Activated T-cell treated with anti-CD3 and anti-CD28 coated beads, Interleukin-2, amount 50 U/mL, for 4 hours (primary cell): ENCODE measurements at places on chromosomes 6 and 20.

- DNase-seq: no peak
Measured at GRCh38 chr6:89950879-89951391, 56.7 kb downstream of the GJA10 start.

DNA sequence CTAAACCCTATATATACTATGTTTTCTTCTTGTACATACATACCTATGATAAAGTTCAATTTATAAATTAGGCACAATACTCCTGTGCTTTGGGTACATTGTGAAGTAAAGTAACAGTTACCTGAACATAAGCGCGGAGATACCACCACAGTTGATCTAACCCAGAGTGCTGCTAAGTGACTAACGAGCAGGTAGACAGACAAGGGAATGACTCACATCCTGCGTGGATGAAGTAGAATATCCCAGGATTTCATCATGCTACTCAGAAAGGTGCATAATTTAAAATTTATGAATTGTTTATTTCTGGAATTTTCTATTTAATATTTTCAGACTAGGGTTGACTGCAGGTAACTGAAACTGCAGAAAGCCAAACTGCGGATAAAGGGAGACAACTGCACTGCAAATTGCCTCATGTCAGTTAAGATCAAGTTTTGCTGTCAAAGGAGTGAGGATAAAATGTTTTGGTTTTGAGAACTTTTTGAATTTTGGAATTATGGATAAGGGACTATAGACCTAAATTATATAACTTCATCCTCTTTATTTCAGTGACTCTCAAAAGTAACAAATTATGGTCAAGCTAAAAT lies 14.4 kb downstream of the MKKS start:
- DNase-seq: no peak

GRCh38 chr20:24662322-24662721 lies 192.9 kb downstream of the SYNDIG1 start:
- DNase-seq: no peak

GRCh38 chr6:12097791-12098190 lies 85.7 kb downstream of the HIVEP1 start:
- no peak for DNase-seq

GRCh38 chr20:36010076-36010475 lies 41.7 kb downstream of the CNBD2 start:
- DNase-seq: no peak

GRCh38 chr6:35993150-35993549 lies 31.3 kb downstream of the SLC26A8 start:
- DNase-seq: no peak

DNA sequence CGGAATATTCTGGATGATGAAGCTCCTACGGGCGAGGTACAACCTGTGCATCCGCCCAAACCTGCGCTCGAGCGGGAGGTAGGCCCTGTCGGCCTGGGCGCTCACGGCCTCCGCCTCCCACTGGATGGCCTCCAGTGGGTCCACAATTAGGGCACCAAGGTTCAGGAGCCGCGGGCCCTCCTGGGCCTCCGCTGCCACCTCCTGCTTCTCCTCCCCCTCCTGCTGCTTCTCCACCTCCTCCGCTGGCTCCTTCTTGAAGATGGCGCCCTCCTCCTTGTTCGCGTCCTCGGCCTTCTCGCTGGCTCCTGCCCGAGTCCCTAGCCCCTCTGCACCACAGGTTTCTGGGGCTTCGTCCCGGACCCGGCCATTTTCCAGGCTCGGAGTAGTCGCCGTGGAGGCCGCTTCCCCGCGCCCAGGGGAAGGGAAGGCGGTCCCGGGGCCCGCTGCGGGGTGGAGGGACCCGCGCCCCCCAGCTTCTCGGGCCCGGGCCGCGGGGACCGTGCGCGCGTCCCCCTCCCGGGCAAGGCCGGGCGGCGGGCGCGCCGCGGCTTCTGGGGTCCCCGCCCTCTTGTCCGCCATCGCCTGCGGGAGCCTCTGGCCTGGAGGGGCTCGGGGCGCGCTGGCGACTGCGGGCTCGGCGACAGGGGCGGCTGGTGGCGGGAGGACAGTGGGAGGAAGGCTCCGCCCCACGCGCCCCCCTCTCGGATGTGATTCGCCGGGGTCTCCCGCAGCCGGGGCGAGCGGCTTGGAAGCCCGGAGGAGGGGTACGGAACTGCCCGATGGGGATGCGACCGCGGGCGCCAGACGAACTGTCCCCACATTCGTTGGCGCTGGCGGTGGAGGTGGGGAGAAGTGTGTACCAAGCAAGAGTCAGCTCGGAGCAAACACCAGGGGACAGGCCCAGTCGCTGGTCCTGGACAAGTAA lies 17.6 kb downstream of the PLAGL2 start:
- DNase-seq: peak; percentile 26

GRCh38 chr6:157770946-157771345 lies 52.1 kb upstream of the SNX9 start:
- DNase-seq: no peak

DNA sequence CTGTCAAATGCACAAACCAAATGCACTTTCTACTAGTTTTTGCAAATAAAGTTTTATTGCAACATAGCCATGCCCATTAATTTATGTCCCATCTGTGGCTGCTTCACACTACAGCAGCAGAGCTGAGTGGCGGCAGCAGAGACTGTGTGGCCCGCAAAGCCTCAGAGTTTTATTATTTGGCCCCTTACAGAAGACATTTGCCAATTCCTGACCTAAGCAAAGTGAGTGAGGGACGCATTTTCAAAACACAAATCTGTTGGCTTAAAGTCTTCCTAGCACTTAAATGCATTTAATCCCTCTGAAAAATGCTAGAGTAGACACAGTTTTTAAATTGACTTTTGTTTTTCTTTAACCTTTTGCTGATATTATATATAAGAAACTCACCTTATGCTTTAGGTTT lies 126.4 kb downstream of the PHACTR3 start:
- DNase-seq: no peak

GRCh38 chr6:144152334-144152900 lies 2.1 kb downstream of the STX11 start:
- no peak for DNase-seq

DNA sequence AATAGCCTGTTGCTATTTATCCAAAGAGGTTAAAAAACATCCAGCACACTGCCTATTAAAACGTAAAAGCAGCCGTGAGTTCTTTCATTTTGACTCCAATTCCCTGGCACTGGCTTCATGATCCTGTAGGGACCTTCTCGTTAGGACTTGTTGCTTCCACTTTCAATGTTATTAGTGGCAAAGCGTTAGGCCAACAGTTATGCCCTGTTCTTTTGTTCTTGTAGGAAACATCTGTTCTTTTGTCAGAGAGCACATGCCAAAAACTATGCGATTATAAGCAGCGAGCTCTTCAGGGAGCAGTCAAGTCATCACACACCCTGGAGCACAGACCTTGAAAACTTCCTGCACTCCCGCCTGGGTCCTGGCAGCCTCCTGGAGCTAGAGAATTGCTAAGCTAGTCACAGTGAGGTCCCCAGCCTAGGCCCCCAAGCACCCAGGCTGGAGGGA lies 609.5 kb upstream of the ARID1B start:
- no peak for DNase-seq

GRCh38 chr6:166586424-166587156 lies at the start of gene RAMACL:
TSS of gene RAMACL (minus strand) at chr6:166586678. CDS start at chr6:166586477, 201 bp downstream.
- DNase-seq: peak; percentile 26

DNA sequence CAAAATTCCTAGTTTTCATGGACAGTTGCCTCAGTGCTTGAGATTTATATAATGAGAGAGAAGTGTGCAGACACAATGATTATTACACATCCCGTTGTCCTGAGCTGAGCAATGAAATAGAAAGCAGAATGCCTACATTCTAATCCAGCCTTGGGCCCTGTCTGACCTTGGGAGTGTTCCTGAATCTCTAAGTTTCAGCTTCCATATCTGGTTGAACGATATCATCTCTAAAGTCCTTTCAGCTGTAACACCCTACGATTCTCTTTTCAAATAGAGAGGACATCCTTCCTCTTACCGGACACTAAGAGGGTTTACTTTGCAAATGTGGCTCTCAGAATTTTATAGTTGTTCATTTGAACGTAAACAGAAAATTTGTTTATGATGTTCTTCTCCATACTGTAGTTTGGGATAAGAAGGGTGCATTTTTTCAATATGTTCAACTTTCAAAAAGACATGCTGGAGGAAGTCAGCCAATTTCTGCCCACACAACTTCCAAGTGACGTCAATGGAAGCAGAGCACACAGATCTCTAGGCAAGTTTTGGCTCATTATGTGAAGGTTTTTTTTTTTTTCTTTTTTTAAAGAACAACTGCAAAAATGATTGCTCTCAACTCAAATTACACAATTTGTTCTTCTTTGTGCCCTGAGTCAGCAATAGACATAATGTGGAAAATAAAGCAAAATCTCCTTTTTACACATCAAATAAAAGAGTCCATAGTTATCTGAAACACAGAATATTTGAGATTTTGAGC lies 50.4 kb downstream of the PDE7B start:
- peak; percentile 6 for DNase-seq

GRCh38 chr6:30259140-30260035 lies 46.2 kb upstream of the TRIM26 start:
- DNase-seq: peak; percentile 58

GRCh38 chr6:112172540-112172939 lies 81.8 kb downstream of the LAMA4 start:
- no peak for DNase-seq

DNA sequence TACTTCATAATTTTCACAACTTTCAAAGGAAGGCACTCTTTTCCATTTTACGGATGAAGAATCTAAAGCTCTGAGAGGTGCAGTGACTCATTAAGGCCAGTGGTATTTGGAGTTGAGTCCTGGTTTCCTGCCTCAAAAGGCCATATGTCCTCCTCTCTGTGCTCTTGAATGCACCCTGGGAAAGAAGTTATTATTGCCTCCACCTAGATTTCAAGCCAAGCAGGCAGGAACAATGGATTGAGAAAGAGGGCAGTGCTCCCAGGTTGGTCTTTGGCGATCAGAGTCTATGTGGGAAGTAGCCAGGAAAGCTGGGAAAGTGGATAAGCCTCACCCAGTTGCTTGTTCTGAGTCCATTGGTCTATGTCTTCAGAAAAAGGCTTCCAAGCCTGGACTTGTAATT lies 165.0 kb downstream of the MAFB start:
- no peak for DNase-seq

DNA sequence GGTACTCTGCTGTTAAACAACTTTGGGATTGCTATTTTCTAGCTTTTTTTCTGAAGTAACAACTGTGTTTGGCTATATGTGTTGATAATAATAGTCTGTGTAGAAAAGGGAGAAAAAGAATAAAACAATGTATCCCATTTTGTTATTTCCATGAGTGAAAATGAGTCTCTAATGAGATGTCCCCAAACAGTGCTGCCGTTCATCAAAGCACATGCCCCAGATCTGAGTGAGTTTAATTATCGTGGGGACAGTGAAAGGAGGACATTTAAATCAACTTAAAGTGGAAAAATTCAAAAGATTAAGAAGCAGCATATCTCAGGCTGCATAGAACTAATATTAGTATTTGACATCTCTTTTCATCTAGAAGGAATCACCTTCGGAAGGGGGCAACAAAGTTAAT lies 59.6 kb downstream of the NCOA7 start:
- no peak for DNase-seq

GRCh38 chr20:22916021-22916842 lies 118.9 kb upstream of the SSTR4 start:
- DNase-seq: no peak

- DNase-seq: no peak
Measured at GRCh38 chr6:93453956-93454355, 34.6 kb upstream of the EPHA7 start.

DNA sequence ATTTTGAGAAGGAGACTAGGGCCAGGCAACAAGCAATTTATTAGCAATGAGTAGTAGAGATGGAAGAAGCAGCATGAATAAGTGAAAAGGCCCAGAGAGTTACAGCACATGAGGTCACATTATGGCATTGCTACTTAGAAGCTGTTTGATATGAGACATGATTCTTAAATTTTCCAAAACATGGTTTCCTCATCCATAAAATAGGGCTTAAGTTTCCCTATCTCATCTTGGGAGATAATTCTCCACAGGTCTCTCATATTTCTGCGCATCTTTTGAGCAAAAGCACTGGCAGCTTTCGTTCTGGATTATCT lies 656.1 kb downstream of the EPHA7 start:
- DNase-seq: no peak

DNA sequence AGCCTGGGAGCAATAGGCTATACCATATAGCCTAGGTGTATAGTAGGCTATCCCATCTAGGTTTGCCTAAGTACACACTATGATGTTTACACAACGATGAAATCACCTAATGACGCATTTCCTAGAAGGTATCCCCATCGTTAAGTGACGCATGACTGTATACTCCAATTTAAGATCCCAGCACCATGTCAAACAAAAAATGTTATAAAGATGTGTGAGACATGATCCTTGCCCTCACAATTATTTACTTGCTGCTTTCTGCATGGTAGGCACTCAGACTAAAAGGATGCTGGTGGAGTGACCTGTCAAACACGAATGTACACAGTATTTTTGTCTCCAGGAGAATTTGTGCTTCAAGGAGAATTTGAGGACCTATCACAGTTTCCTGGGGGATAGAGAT lies 32.3 kb downstream of the SNAP25 start:
- no peak for DNase-seq

- no peak for DNase-seq
Measured at GRCh38 chr6:37145443-37145842, 24.5 kb upstream of the PIM1 start.

- no peak for DNase-seq
Measured at GRCh38 chr20:25353353-25353746, 37.3 kb downstream of the ABHD12 start.

GRCh38 chr6:122571888-122572287 lies 38.3 kb upstream of the PKIB start:
- DNase-seq: no peak

DNA sequence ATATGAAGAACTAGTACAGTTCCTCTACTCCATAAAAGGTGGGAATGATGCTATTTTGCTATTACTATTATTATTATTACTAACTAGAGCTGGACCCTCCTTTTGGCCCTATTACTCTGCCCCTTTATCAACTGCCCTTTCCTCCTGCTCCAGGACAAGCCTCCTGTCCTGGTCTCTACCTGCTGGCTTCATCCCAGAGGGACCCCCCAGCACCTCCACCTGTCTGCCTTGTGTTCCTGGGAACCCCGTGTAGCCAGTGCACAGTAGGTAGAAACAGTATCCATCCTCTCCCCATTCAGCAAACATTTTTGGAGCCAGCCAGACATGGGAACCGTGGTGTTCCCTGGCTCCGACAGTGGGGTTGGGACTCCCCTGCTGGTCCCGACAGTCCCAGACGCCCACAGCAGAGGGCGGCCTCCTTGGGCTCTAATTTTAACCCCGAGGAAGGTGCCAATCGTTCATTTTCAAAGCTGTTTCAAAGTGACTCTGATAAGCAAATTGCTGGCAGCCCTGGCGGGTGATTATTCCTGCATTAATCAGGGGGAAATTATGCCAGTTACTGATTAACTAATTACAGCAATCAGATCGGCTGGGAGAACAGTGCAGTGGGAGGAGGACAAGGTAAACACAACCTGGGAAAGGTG lies 44.2 kb upstream of the MDGA1 start:
- no peak for DNase-seq

GRCh38 chr6:154767003-154767723 lies 33.9 kb downstream of the SCAF8 start:
- DNase-seq: no peak

DNA sequence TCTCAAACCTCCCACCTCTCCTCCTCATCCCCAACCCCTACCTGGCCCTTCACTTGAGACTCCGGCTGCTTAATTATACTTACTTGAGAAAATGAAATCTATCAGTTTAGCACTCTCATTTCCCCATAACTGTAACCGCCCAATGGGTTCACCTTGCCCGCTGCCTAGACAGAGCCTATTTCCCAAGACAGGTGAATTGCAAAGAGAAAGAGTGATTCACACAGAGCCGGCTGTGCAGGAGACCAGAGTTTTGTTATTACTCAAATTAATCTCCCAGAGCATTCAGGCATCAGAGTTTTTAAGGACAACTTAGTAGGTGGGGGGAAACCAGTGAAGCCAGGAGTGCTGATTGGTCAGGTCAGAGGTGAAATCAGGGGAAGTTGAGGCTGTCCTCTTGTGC lies 301.4 kb upstream of the CDYL start:
- no peak for DNase-seq
